ENCODE measurements at places on chromosomes 13 and 19.

GRCh38 chr13:90719461-90719860 lies 628.0 kb upstream of the MIR17HG start:
- DNase-seq = peak; percentile 17

GRCh38 chr13:108574856-108575255 lies 54.6 kb upstream of the MYO16 start:
- no peak for DNase-seq

DNA sequence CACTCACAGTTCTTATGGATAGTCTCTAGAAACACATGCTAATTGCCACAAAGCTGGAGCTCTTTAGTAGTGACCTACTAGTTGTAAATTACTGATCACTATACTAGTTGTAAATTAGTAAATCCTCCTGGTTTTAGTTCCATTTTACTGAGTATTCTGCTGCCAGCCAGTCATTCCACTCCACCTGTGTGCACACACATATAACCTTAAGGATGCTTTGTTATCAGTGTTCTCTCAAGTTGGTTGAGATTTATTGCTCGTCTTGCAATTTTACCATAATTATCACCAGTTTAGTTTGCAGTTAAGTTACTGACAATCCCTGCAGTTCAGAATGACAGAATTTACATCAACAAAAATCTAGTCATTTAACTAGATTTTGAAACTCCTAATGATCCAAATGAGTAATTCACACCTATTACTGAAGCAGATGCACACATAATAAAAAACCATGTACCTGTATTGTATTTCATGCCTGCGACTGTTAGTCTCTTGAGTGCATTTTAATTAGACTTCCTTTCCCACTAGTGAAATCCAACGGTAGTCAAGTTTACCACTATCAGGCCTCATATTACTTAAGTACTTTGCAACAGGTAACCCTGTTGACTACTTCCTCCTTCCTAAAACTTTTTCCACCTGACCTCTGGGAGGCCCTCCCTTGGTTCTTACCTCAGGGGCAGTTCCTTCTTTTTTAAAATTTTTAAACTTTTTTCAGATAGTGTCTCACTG lies 7.6 kb downstream of the TPT1 start:
- DNase-seq = no peak

DNA sequence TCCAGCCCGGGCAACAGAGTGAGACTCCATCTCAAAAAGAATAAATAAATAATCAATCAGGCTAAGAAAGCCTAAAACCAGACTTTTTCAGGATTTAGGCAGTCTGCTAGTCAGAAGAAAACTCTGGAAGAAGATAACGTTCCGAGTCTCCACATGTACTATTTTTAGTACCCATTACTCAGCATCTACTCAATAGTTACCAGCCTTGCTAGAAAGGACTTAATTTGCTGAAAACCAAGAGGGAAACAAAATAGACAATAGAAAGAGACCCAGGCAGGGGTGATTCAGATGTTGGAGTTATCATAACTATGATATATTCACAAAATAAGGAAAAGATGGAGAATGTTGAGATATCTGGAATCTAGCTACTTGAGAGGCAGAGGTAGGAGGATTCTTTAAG lies 3.6 kb upstream of the LIN7B start:
- no peak for DNase-seq

DNA sequence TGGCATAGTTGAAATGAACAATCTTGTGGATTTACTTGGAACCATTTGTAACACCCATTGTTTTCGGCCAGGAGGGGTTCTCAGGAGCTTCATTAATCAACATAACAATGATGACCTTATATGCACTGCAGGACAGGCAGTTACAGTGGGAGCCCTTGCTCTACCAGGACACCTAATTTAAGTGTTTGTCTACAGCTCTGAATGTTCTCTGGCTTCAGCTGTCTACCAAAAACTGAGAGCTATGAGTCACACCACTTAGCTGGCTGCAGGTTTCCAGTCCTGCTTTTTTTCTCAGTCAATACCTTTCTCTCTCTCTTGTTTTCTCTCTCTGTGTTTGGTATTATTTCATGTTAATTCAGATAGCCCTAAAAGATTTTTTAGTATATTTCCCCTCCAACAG lies 105.4 kb upstream of the MBNL2 start:
- no peak for DNase-seq

DNA sequence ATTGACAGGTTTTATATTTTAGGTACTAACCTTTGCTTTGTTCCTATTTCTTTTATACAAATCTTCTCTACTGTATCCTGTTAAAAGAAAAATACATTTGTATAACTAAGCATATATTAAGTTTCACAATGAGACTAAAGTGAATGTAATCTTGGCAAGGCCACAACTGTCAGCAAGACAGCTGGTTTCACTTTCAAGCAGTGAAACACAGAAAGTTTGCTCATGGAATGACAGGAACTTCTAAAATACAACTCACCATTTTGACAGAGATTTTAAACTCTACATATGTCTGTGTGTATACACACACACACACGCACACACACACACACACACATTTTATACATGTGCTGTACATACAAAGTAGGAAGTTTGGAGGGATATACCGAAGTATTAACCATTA lies 53.3 kb downstream of the PARP4 start:
- DNase-seq = no peak

DNA sequence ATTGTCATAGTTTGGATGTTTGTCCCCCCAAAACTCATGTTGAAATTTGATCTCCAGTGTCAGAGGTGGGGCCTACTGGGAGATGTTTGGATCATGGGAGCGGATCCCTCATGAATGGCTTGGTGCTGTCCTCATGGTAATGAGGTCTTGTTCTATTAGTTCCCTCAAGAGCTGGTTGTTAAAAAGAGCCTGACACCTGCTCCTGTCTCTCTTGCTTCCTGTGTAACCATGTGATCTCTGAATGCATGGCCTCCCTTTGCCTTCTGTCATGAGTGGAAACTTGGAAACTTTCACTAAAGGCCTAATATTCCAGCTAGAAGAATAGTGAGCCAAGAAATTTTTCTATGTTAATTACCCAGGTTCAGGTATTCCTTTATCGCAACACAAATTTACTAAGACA lies 311.4 kb upstream of the ATXN8OS start:
- no peak for DNase-seq

DNA sequence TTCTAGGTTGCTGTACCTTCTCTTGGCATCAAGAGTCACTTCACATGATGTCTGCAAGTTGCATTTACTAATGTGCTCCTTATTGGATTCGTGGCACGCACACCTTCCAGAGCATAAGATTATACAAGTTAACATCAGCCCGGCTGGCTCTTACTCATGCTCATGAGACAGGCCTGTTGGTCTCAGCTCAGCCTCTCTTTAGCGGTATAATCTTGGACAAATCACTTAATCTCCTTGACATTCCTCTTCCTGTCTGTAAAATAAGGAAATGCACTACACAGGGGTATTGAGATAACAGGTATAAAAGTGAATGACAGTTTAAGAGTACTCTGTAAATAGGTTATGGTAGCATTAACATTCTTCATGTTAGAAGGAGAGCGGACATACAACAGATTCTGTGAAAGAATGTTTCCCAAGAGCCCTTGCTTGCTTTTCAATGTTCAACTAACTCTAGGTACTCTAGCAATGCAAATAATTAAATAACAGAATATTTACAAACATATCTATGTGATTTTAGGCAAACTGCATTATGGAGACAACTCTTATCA lies 181.1 kb downstream of the FGF14 start:
- DNase-seq = no peak

DNA sequence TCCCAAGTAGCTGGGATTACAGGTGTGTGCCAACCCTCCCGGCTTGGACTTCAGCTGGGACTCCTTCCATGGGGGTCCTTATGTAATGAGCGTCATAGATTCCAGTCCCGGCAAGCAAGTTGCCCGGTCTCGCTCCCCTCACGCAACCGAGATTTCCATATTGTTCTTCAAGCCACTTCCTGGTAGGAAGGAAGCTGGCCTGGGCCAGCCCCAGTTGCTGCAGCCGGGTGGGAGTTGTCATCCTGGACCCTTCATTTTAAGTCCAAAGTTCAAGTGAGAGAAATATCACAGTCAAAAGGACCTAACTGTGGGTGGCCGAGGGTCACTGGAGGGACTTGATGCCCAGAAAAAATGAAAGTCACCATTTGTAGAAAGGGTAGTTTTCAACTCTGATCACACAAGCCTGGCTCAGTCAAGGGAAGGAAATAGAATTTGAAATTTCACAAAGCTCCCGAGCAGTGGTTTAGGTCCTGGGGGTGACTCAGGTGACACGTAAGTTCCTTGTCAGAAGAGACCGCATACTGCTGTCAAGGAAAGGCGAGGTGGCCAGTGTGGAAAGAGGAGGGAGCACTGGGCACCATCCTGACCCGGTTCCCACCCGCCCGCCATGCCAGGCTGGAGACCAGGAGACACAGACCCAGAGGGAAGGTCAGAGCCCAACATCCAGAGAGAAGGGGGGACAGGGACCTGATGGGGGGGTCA lies 5.3 kb downstream of the FGF21 start:
- DNase-seq = no peak

DNA sequence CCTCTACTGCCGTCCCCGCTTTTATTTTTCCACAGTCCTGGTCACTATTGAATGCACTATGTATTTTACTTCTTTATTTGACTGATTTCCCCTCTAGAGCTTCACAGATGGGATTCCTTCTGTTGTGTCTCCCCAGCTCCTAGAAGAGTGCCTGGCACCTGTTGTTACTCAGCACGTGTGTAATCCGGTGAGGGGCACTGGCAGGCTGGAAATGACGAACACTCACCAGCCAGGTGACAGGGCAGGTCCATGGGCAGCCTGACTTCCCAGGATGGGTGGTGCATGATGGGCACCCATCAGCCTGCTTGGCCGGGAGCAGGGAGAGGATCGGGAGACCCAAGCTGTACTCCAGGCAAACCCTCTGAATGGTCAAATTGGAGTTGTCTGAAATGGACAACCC lies 67.2 kb downstream of the CEBPG start:
- no peak for DNase-seq

DNA sequence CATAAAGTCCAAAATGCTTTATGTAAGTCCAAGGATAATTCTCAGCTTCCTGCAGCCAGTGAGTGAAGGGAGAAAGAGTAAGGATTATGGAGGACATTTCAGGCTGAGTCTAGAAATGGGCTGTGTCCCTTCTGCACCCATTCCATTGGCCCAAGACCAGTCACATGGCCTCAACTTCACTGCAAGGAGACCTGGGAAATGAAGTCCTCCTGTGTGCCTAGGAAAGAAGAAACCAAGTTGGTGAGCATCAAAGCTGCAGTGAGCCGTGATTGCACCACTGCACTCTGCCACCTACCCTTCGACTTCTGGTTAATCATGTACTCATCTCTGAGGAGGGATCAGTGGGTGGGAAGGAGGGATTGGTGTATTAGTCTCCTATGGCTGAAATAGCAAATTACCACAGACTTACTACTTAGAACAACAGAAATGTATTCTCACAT lies 3.6 kb upstream of the CD37 start:
- DNase-seq = peak; percentile 67

DNA sequence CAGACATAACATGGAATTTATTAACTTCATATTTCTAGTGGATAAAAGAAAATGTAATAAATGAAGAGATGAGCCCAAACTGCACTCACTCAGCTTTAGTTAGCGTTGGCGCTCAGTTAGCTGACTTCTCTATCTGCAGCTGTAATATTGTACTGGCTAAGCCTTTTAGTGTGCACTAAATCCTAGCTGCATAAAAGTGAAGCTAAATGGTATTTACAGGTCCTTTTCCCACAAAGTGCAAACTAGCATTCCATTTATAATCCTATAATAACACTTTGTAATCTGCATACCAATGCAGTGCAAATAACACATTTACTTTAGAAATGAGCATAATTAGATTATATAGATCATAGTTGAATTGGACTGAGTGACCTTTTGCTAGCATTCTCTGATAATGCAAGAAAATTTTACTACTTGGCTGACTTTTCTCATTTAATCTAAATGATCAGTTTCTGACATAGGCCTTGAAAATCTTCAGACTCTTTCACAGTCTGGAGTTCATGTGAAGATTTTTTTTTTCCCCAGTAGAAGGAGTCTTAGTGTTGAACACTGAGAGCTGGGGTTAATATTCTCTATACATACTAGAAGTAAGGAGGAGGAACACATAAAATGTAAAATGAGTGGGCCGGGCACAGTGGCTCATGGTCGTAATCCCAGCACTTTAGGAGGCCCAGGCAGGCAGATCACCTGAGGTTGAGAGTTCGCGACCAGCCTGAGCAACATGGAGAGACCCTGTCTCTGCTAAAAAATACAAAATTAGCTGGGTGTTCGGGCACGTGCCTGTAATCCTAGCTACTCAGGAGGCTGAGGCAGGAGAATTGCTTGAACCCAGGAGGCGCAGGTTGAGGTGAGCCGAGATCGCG lies 1426.4 kb downstream of the PCDH9 start:
- DNase-seq = no peak

DNA sequence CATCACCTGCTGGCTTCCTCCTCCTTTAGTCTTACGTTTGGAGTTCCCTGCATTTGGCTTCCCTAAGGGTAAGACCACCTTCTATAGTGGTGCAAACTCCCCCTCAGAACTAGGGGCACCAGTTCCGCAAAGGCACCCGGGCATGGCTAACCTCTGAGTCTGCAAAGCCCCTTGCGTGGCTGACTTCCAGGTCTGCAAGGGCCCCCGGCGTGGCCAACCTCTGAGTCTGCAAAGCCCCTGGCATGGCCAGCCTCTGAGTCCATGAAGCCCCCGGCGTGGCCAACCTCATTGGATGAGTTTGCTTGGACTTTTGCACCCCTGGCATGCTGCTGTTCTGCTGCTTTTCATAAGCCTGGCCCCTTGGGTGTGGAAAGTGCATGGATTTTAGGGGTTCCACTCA lies 5.1 kb downstream of the MCF2L start:
- DNase-seq = peak; percentile 26

DNA sequence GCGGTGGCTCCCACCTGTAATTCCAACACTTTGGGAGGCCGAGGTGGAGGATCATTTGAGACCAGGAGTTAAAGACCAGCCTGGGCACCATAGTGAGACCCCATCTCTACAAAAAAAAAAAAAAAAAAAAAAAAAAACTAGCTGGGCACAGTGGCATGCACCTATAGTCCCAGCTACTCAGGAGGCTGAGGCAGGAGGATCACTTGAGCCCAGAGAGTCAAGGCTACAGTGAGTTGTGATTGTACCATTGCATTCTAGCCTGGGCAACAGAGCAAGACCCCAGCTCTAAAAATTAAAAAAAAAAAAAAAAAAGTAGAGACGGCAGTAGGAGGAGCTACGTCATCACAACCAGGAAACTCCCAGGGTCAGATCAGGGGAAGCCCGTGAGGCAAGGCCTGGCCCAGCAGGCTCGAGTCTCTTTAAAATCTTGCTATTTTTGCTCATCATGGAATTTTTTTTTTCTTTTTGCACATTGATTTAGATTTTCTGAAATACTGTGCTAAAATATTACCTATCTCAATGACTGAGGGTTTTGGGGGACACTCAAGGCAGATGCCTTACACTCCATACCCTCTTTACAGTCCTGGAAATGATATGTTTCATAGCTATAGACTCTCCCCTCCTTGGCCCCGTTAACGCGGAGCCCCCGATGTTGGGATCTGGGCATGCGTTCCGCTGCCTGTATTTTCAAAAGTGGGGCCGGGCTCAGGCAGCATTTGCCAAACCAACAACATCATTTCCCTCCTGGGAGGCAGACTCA lies 44.4 kb upstream of the USE1 start:
- DNase-seq = no peak
